SIG-M5 (cell line): ENCODE measurements at places on chromosomes 5 and 9.
A peak's percentile ranks its signal among the peaks of the same experiment; 100 is the strongest.

- DNase-seq, result no peak
These were observed 57.7 kb downstream of the FGF10 start for GRCh38 chr5:44331471-44332050.

DNA sequence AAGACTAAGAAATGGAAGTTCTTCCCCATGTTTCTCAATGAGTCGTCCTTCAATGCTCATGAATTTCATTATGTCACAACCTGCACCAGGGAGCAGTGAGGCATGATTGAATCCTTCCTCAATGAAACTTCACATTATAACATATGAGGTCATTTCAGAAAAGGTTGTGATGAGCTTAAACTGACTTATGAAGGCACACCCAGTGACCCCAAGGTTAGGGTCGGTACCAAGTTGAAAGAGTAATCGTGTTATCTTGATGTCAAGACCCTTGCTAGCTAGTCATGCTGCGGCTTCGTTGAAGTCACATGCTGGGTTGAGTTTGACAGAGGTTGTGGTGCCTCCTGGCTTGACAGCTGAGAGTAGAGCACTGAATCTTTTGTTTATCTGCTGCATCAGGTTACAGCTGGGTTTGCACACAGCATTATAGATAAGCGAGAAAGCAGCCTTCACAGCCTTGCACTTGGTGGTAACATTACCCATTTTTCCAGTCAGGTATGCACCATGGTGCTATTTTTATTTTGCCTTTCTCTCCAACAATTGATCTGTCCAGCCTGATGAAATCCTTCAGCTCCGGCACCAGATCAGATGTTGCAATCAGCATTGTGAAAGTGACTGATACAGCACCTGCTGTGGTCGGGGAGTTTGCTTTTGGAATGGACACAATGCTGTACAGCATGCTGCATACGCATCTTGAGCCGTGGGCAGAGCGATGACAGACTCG, 133.2 kb downstream of the ERCC6L2 start:
- DNase-seq, result no peak

- DNase-seq, result no peak
These were observed 125.1 kb upstream of the KLF9 start for GRCh38 chr9:70539526-70539925.

- DNase-seq, result no peak
These were observed 40.7 kb downstream of the NR3C1 start for GRCh38 chr5:143362664-143363227.

- DNase-seq, result no peak
These were observed 144.6 kb downstream of the CCDC171 start for GRCh38 chr9:15697446-15697851.

GRCh38 chr5:74143721-74144330, 496.7 kb downstream of the ENC1 start:
- DNase-seq, result no peak

DNA sequence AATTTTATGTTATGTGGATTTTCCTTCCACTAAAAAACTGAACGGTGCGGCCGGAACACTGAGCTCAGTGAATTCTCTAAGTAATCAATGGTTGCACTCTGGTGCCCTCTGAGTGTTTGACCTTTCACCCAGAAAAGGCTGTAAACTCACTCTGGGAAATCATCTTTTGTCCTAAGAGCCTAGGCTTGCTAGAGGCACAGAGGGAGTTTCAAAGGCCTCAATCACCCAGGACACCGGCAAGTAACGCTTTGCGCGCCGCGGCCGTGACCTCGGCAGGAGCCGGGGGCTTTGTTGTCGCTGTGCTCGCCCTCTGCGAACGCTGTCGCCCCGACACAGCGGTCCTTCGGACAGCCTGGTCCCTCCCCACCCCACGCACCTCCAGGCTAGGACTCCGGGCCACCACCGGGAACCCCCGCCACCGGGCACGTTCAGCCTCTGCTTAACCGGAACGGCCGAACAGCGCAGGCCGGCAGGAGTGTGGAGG, 703 bp downstream of the ISCA1 start:
- DNase-seq, result no peak

DNA sequence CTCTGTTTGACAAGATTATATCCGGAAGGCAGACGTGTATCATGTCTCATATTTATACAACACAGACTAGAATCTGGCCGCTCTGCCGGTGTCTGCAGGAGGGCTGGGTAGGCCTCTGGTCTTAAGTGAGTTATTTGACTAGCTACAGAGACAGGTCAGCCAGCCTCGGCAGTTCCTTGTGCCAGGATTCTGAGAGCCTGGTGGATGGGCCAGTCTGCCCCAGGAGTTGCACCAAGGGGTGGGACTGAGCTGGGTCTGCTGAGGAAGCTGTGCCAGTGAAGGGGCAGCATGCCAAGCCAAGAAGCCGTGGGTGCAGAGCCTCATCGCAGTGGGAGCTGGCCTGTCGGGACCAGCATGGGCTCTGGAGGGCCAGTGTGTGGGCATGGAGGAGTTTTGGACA, 7.1 kb downstream of the SNX18 start:
- no peak for DNase-seq

GRCh38 chr5:143187495-143187894, 216.0 kb downstream of the NR3C1 start:
- no peak for DNase-seq

DNA sequence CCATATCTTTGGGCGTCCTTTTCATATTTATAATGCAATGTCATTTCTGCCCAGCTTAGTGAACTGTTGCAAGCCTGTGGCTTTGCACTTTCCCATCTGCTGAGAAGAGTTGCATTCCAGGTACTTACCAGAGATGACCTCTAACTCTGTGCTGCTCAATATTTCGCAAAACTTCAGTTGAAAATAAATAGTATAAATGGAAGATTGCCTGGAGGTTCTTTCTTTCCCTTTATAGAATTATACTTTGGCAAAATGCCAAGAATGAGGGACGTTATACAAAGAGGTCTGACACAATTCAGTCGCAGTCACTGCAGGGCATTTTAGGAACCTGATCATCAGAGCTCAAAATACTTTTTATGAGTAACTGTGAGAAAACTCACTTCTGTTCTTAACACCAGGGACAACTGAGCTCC, 18.9 kb upstream of the VLDLR start:
- DNase-seq, result peak; percentile 66

- no peak for DNase-seq
These were observed 34.7 kb downstream of the GLT6D1 start for GRCh38 chr9:135604437-135605237.

DNA sequence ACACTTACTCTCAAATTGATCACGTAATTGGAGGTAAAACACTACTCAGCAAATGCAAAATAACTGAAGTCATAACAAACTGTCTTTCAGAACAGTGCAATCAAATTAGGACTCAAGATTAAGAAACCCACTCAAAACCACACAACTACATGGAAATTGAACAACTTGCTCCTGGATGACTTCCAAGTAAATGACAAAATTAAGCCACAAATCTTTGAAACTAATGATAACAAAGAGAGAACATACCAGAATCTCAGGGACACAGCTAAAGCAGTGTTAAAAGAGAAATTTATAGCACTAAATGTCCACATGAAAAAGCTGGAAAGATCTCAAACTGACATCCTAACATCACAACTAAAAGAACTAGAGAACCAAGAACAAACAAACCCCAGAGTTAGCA, 540.5 kb upstream of the CDH18 start:
- no peak for DNase-seq

DNA sequence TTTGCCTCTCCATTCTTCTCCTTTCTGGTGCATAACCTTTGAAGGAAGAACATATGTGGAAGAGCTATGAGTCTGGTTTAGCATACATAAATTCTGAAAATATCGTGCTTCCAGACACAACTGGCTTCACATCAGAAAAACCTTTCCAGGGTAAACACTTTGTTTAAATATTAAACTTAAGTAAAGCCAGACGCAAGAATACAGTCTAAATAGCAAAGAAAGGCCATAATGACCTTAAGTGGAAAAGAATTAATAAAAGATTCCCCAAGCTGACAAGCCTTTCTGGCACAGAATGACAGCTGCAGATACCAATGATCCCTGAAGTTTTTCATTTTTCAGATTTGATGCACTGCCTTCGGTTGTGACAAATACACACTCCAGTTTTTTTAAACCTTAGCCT, 13.5 kb upstream of the TSSK1B start:
- DNase-seq, result no peak

GRCh38 chr9:114757984-114758383, 47.9 kb downstream of the TNFSF15 start:
- DNase-seq, result no peak

- DNase-seq, result no peak
These were observed 197.9 kb downstream of the CACNA1B start for GRCh38 chr9:138075496-138075895.

DNA sequence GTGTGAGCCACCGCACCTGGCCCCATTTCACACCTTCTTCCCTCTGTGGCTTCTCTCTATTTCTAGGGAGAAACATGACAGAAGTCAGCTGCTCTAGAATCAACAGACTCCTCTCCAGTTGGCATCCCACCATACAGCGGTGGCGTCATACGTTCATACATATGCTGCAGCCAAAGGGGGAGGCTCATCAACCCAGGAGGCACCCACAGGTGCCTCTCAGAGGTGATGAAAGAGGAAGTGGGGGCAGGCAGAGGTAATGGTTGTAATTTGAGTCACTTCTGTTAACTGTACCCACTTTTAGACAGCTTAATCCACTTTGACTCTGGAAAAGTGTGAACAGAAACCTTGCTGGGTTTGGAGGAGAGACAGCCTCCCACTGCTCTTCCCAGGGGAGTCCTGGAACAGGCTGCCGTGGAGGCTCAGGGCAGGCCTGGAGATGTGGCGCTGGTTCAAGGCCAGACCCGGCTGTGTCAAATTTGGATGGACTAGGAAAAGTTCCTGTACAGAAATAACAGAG, 47.3 kb upstream of the SUB1 start:
- DNase-seq, result peak; percentile 13

GRCh38 chr9:95025213-95026147, 292.0 kb downstream of the FANCC start:
- no peak for DNase-seq

- no peak for DNase-seq
These were observed 1.8 kb upstream of the GALNT12 start for GRCh38 chr9:98805506-98806272.

- no peak for DNase-seq
These were observed 36.9 kb downstream of the FEM1C start for GRCh38 chr5:115507681-115508080.

GRCh38 chr5:121257621-121258020, 594.1 kb upstream of the FTMT start:
- no peak for DNase-seq

DNA sequence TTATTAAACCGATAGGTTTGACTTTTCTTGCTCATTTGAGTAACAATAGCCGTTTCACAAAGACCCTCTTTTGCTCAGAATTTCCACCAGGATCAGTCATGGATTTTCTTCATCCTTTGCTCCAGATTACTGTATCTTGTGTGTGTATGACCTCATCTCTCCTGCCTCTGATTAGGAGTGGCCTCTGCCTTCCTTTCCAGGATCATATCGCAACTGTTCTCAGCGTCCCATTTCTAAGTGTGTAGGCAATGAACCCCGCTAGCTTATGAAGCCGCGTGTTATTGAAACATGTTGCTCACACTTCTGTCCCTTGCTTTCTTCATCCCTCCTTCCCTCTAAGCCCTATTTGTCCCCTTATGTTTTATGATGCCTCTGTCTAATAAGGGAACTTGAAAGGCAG, 169.8 kb upstream of the RPS23 start:
- DNase-seq, result no peak

GRCh38 chr5:65292196-65292595, 189.5 kb downstream of the ADAMTS6 start:
- no peak for DNase-seq

DNA sequence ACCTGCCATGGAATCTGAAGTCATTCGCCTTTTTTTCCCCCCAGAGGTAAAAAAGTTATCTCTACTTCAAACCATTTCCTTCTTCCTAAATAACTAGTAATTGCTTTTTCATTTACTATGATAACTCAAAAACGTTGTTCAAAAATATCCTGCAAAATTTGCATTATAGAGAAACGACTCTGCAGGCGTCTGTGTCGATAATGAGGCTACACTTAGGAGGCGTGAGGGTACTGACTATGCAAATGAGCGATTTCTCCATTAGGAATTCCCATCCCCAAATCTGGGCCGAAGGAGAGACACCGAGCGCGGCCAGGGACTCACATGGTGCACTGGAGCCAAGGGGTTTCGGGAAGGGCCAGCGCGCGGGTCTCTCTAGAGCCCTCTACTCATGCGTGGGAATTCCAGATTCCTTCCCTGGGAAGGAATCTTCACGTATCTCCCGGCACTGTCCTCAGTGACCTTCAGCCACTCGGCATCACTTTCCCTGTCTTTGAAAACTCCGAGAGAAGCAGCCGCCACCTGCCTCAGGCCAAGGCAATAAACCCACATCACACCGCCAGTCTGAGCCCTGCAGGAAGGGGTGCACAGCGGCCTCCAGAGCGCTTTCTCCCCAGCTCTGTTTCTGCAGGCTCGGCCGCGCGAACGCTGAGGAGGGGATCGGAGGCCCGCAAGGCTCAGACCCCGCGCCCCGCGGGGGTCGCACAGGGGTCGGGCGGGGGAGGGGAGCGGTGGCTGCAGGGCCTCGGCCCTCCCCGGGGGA, 718 bp upstream of the DENND4C start:
- DNase-seq, result no peak

GRCh38 chr5:96838201-96839070, 30.7 kb upstream of the ERAP1 start:
- no peak for DNase-seq

DNA sequence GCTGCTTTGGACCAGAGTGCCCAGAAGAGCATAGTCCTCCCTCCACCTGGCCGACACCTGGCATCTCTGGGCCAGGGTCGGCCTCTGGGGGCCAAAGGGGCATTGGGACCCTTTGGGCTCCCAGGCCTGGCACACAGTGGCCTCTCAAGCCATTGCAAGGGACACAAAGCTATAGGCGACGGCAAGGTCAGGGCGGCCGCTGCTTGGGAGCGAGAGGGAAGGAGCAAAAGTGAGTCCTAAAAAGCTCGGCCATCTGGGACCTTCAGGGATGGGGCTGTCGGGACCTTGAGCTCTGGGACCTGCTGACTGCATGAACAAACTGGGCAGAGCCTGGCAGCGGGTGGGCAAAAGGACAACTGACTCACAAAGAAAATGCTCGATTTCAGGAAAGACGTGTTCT, 13.9 kb downstream of the DBH start:
- DNase-seq, result no peak

- DNase-seq, result no peak
These were observed 899 bp upstream of the RAPGEF6 start for GRCh38 chr5:131635684-131636572.
